ENCODE measurements at places on chromosomes 4 and X.

DNA sequence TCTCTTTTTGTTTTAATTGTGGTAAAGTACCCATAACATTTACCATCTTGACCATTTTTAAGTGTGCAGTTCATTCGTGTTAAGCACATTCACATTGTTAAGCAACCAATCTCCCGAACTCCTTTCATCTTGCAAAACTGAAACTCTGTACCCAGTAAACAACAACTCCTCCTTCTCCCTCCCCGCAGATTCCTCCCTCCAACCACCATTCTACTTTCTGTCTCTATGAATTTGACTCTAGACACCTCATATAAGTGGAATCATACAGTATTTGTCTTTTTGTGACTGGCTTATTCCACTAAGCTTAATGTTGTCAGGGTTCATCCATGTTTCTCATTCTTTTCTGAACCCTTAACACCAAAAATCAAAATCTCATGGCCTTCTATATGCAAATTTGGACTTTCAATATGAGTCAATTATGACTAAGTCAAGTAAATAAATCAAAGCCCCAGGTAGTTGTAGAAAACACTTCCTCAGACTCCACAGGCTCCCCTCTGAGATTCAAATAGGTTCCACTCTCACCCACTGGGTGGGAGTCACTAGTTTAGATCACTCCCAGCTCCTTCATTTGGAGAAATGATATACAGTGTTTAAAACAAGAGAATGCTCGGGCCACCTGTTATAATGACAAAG is 9.8 kb upstream of the RTL5 start:
- DNase-seq, result no peak

GRCh38 chr4:76702440-76703122 is 195.4 kb downstream of the SOWAHB start:
- DNase-seq, result no peak

GRCh38 chr4:168411318-168412150 is 68.8 kb downstream of the DDX60L start:
- no peak for DNase-seq

DNA sequence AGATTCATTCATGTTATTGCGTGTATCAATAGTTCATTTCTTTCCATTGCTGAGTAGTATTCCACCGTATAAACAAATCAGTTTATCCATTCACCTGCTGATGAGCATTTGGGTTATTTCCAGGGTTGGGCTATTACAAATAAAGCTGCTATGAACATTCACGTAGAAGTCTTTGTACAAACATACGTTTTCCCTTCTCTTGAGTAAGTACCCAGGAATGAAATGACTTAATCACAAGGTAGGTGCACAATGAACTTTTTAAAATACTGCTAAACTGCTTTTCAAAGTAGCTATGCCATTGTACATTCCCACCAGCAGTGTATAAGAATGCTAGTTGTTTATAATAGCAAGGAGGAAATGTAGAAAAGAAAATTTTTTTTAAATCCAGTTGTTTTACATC is 35.9 kb downstream of the SYTL4 start:
- no peak for DNase-seq

GRCh38 chr4:2714061-2714770 is 41.9 kb downstream of the TNIP2 start:
- DNase-seq, result peak; percentile 48

DNA sequence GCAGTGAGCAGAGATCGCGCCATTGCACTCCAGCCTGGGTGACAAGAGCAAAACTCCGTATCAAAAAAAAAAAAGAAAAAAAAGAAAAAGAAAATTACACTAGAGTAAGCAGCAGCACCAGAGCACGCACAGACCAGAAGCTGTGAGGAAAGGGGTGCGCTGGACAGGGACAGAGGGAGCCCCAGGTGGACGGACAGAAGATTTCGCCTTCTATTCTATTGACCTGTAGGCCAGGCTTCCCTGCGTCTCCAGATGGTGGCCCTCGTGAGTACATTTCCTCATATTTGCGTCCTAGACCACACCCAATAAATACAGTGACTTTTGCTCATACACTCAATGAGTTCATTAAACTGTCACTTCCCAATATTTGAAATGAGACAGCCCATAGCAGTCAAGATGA is 19.1 kb downstream of the MTNR1A start:
- no peak for DNase-seq

DNA sequence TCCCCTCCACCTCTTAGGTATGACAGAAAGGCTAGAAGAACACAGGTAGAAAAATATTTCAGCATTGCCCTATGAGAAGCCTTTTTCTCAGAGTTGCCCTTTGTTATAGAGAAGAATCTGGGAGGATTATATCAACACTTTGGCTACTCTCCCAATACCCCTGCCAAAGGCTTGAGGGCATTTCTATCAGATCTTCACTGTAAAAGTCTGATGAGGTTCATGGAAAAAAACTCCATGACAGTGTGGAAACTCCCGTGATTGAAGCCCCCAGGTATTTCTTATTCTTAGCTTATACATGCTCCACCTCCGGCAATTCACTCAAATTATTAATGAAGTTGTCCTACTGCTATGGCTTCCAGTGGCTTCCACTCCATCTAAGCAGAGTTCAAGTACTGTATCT is 753.6 kb downstream of the CENPC start:
- DNase-seq, result no peak

GRCh38 chr4:88212253-88212561 is 53.8 kb upstream of the ABCG2 start:
- DNase-seq, result no peak

DNA sequence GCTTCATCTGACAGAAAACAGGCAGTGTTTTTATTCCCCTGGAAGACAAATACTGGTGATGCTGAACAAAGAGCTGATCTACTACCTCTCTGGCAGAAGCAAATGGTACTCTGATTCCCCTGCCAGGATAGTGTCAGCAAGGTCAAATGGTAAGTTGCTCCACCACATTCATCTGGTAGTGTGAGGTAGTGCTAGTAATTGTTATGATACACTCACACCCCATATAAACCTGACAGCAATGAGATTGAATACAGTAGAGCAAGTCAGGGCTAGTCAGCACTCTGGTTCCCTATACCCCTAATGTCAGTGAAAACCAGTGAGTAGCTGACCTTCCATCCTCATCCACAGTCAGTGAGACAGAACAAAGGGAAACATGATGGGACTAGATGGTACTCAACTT is 3.4 kb upstream of the SPIN4 start:
- DNase-seq, result no peak

- no peak for DNase-seq
Measured at GRCh38 chr4:33187035-33187434, 2466.9 kb downstream of the PCDH7 start.

DNA sequence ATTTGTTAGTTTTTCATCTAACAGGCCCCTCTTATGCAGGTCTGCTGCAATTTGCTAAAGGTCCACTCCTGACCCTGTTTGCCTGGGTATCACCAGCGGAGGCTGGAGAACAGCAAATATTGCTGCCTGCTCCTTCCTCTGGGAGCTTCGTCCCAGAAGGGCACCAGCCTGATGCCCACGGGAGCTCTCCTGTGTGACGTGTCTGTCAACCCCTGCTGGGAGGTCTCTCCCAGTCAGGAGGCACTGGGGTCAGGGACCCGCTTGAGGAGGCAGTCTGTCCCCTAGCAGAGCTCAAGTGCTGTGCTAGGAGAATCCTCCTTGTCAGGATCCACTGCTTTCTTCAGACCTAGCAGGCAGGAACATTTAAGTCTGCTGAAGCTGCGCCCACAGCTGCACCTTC is 30.5 kb downstream of the ATRX start:
- DNase-seq, result no peak

DNA sequence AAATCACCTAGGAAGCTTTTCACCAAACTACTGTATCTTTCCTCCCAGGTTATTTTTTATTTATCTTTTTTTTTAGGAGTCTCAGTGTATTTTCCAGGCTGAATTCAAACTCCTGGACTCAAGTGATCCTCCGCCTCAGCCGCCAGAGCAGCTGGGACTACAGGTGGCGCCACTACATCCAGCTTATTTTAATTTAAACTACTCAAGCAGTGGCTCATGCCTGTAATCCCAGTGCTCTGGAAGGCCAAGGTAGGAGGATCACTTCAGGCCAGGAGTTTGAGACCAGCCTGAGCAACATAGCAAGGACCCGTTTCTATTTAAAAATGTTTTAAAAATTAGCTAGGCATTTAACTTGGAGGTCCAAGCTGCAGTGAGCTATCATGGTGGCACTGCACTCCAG is 37.8 kb downstream of the LEF1 start:
- no peak for DNase-seq

DNA sequence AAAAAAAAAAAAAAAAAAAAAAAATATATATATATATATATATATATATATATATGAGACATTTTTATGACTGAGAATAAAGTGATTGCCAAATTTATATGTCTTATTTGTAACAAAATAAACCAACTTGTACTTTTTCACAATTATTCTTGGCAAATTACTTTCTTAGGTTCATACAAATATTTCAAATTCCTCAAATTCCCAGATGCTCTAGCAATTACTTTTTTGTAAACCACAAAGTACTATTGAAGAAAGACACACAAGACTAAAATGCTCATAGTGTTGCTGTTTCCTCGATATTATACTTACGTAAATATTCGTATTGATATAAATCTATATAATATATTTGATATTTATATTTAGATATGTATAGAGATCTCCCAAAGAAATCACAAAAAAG is 390.0 kb downstream of the FAT4 start:
- no peak for DNase-seq

DNA sequence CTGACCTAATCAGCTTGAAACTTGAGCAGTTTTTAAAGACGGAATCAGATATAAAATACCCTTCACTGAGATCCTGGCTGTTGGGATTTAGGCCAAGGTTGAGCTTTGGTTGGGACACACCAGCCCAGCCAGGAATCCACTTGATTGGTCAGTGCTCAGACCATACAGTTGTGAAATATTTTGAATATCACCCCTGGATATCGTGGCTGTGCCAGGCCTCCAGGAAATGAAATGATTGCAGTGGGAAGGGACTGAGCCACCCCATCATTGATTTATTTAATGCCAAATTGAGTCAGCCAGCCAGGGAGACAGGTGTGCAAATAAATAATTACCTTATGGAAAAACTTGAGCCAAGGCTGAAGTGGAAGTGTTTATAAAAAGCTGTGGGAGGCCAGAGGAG is 128.4 kb upstream of the SCML1 start:
- no peak for DNase-seq

- no peak for DNase-seq
Measured at GRCh38 chrX:46298821-46299220, 246.4 kb downstream of the ZNF674 start.

GRCh38 chr4:56115898-56116297 is 167.2 kb downstream of the CEP135 start:
- no peak for DNase-seq

DNA sequence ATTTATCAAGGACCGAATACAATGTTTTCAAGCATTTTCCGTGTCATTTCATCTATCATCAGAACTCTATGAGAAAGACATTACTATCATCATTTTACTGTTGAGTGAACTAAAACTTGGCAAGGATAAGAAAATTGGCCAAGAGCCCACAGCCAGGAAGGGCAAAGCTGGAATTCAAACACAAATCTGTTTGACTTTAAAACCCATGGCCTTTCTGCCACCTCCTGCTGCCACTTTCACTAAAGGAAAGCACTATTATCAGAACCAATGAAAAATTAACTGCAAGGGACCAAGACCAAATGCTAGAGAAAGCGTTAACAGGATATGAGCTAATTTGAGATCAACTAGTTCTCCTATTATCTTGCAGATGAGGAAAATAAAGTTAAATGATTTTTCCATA is 2759.2 kb downstream of the ARAP2 start:
- no peak for DNase-seq

DNA sequence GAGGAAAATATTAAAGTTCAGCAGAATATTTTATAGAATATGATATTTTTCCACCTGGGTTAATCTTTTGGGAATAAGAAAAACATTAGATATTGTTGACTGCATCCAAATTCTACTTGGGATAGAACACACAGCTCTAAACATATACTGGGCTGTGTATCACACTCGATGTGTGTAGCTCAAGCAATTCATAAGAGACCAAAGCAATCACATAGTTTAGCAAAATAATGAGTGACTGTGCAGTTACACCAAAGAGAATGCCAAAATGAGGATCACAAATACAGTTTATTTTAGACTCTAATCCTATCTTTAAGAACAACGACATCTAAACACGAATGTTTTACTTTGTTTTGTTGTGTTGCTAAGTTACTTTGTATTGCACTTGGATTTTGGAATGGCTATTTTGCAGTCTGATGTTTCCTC is 101.2 kb downstream of the CBR4 start:
- no peak for DNase-seq

GRCh38 chrX:43940816-43941474 is 32.2 kb downstream of the NDP start:
- DNase-seq, result no peak

DNA sequence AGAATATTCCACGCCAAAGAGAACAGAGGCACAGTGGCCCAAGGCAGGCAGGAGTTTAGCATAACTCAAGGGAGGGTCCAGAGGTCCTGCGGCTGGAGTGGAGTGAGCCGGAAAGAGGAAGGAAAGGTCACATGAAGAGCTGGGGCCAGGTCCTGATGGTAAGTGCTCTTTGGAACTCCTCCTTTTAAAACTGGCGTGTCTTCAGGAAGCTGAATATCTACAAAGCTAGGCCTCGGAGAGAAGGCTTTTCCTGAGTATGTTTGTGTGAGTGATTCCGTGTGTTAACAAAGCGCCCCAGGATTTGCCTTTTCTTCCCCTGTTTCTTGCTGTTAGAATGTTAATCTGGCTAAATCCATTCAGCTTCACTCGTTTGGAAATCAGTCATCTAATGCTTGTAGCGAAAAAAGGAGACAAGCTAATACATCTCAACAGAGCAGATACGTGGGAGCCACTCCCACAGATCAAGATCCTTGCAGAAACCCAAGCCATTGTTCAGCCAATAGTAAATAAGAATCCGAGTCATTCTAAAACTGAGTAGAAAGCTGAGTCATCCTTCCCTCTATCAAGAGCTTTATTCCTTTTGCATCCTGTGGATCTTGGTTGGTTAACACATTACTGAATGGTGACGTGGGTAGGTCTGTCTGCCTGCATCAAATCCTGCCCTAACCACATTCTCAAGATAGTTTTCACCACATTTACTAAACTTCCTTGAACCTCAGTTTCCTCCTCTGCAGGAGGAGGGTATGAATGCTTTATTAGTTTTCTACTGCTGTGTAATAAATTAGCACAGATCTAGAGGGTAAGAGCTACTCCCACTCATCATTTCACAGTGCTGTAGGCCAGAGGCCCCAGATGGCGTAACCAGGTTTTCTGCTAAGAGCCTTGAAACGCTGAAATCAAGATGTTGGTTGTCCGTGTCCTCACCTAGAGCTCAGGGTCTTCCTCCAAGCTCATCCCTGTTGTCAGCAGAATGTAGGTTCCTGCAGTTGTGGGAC is 43.2 kb upstream of the RBM47 start:
- peak; percentile 14 for DNase-seq

GRCh38 chrX:131789664-131790063 is 233.4 kb upstream of the STK26 start:
- DNase-seq, result no peak

- DNase-seq, result no peak
Measured at GRCh38 chrX:63884821-63885790, 100.1 kb upstream of the ARHGEF9 start.

All from T-cell (primary cell).